ENCODE measurements at places on chromosomes 6 and 20.
A peak's percentile ranks its signal among the peaks of the same experiment; 100 is the strongest.

GRCh38 chr6:169174516-169175359 is 78.9 kb downstream of the THBS2 start:
- DNase-seq: no peak

- no peak for DNase-seq
These were observed 275.4 kb downstream of the TSHZ2 start for GRCh38 chr20:53247468-53248103.

- DNase-seq: no peak
These were observed 12.6 kb downstream of the IFNGR1 start for GRCh38 chr6:137206577-137206976.

DNA sequence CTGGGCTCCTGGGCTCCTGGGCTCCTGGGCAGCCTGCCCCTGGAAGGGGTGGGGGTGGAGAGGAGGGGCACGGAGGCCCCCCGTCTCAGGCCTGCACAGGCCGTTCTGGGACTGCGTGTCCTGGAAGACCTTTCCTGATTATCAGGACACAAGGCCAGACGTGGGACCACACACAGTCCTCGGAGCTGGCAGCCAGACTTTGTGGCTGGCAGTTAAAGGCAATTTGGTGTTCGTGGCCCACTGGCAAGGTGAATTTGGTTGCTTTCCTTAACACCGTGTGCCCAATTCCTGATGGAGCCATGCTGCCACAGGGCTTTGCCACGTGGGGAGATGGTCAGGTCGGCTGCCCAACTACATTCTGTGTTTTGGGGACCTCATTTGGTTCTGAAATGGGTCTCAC is 113.5 kb downstream of the SMOC2 start:
- DNase-seq: no peak

GRCh38 chr6:138509371-138509770 is 10.1 kb upstream of the NHSL1 start:
- DNase-seq: peak; percentile 42

GRCh38 chr6:38105066-38105465 is 285.5 kb downstream of the ZFAND3 start:
- no peak for DNase-seq

DNA sequence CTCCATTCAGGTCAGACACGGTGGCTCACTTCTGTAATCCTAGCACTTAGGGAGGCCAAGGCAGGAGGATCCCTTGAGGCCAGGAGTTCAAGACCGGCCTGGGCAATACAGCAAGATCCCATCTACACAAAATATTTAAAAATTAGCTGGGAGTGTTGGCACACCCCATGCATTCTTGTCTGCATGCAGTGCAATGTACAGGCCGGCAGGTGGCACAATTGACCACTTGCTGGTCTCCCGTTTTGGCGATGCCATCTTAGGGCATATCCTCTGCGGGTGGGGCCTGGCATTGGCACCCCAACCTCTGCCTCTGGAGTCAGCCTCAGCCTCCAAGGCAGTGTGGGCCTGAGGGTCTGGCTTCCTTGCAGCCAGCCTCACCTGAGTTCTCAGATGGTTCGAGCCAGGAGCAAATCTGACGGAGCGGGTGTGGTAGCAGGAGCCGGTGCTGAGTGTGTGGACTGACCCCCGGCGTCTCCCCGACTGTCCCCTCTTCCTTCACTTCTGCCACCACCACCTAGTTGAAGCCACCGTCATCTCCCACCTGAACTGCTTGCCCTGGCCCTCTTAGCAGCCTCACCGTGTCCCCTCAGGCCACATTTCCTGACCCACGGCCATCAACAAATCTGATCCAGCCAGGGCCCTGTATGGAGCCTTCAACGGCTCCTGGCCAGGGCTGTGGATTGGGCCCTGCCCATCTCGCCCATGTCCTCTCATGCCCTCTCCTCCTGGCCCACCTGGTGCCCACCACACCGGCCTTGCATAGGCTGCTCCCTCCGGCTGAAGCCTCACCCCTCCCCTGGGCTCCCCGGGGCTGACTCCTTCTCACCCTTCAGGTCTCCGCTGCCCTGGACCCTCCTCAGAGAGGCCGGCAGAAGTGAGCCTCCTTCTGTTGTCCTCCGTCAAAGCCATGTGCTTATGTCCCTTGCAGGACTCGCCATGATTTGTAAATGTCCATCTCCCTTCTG is 44.0 kb downstream of the EFCAB8 start:
- peak; percentile 77 for DNase-seq

- no peak for DNase-seq
These were observed 45.3 kb upstream of the ZNF184 start for GRCh38 chr6:27517928-27518787.

GRCh38 chr6:25089442-25089841 is 153.7 kb upstream of the RIPOR2 start:
- no peak for DNase-seq

GRCh38 chr20:51028616-51029212 is 5.8 kb upstream of the KCNG1 start:
- no peak for DNase-seq

DNA sequence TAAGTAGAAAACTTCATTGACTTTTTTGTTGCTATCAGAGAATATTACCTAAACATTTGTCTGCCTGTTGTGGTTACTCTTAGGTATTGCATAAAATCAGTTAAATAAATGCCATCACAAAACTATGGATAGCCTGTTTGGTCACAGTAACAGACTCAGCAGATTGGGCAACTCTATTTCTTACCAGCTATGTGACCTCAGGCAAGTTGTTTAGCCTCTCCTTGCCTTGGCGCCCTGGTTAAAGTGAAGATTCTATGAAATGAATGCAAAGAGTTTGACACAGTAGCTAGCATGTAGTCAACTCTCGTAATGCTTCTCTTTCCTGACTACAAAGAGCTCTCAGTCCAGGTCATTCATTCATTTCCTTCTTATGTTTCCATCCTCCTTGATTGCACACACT is 82.5 kb upstream of the ID4 start:
- DNase-seq: no peak

- DNase-seq: no peak
These were observed 11.6 kb downstream of the TNFAIP3 start for GRCh38 chr6:137878486-137879285.
